ENCODE measurements at places on chromosomes 1 and 21.

DNA sequence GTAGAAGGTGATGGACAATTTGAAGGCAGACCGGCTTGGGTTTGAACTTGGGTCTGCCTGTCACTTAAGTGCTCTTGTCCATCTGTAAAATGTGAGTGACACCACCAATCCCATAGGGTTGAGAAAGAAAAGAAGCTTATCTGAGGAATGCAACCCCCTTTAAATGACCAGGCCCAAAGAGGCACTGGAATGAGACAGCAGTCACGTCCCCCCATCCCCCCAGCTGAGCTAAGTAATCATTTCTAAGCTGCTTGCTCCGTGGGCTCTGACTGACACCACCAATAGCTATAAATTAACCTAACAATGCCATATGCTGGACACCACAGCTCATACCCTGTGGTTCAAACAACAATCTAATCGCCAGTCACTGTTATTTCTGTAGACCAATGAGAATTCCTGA is 15.1 kb downstream of the LCA5L start:
- DNase-seq = no peak

- DNase-seq = no peak
These were observed 53.5 kb downstream of the NFASC start for GRCh38 chr1:204924013-204924759.

GRCh38 chr1:220300442-220301121 is 28.3 kb upstream of the RAB3GAP2 start:
- peak; percentile 67 for DNase-seq

GRCh38 chr1:155696524-155696923 is 7.6 kb downstream of the DAP3 start:
- no peak for DNase-seq

DNA sequence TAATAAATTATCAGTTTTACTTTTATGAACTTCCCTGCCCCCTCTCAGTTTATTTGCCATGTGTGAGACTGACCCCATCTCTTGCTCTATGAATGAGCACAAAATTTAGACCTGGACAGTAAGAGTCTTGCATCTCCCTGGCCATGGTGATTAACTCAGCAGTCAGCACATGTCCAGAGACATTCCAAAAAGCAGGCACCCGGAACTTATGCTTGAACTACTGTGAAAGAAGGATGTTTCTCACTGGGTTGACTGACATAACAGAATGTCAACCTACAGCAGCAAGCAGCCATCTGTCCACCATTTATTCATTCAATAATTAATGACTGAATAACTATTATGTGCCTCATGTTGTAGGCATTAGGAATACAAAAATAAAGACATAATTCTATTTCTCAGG is 11.3 kb upstream of the SEC16B start:
- no peak for DNase-seq

DNA sequence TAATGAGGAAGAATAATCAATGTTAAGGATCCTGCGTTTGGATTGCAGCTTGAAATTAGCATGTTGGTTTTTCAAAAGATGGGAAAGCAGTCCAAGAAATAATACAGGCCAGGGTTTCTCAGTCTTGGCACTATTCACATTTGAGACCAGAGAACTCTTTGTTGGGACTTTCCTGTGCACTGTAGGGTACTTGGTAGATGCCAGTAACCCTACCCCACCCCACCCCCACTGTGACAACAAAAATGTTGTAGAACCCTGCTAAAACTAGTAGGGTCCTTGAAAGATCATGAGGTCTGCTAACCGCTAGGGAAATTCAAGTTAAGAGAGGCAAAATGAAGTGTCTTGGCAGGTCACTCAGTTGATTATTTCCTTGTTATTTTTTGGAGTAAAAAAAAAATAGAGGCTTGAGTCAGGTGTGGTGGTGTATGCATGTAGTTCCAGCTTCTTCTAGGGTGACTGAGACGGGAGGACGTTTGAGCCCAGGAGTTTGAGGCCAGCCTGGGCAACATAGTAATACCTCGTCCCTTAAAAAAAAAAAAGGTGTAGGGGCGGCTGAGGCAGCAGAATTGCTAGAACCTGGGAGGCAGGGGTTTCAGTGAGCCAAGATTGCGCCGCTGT is 53.3 kb downstream of the SPEN start:
- DNase-seq = no peak

- no peak for DNase-seq
These were observed 60.0 kb downstream of the NRDC start for GRCh38 chr1:51818487-51818886.

Data from AG09309 (cell line).